ENCODE measurements at places on chromosomes 12 and 14.

GRCh38 chr14:54785778-54786770 is 116.6 kb downstream of the GCH1 start:
- DNase-seq = no peak

GRCh38 chr12:85759091-85759490 is 77.1 kb downstream of the RASSF9 start:
- no peak for DNase-seq

GRCh38 chr14:92040431-92041051 is 682 bp upstream of the TRIP11 start:
- DNase-seq = peak; percentile 10

- DNase-seq = no peak
Observed at GRCh38 chr12:22321638-22322037, 12.9 kb downstream of the ST8SIA1 start.

DNA sequence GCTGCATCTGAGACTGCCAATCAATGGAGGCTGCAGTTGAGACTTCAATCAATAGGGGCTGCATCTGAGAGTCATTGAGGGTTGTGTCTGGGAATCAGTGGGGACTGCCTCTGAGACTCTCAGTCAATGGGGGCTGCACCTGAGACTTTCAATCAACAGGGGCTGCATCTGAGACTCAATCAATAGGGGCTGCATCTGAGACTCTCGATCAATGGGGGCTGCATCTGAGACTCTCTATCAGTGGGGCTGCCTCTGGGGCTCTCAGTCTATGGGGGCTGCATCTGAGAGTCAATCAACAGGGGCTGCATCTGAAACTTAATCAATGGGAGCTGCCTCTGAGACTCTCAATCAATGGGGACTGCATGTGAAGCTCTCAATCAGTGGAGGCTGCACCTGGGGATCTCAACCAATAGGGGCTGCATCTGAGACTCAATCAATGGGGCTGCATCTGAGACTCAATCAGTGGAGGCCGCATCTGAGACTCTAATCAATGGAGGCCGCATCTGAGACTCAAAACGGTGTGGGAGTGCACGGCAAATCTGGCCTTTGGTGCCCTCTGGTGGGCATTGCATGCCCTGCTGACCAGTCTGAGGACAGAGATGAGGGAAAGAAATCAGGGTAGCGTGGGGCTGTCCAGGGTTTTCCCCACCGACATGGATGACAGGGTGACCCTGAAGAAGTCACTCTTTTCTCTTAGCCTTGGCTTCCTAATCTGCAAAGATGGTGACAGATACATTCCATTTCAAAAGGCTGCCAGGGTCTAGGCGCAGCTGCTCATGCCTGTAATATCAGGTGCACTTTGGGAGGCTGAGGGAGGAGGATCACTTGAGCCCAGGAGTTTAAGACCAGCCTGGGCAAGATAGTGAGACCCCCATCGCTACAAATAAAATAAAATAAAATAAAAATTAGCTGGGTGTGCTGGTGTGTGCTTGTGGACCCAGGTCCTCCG is 41.3 kb upstream of the EIF5 start:
- DNase-seq = peak; percentile 73

DNA sequence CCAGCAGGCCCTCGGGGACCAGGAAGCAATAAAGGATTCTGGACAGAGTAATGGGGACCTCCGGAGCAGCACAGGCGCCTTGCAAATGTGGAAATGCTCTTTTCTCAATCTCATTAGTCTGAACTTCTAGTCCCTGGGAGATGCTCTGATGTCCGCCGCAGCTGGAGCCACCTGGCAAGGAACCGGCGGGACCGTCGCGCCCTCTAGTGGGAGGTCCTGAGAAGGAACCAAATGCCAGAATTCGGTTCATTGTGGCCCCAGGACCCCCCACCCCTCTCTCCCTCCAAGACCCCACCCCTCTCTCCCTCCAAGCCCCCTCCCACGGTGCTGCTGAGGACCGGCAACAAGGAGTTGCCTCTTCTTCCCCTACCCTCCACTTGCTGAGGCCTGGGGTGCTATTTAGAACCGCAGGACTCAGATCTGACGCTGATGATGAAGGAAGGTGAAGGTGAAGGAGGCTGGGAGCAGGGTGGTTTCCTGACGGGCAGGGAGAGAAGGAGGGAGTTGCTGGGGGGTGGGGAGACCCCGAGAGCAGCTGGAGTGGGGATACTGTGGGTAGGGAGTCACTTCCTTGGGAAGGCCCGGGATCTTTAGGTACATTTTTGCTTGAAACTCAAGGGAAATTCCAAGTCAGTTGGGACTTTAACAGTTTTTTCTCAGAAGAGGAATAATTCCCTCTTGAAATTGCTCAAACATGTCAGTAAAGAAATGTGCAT is 42.5 kb downstream of the SMIM41 start:
- DNase-seq = peak; percentile 68

- DNase-seq = no peak
Observed at GRCh38 chr14:72792051-72792788, 101.7 kb downstream of the DPF3 start.

All from stimulated activated CD4-positive, alpha-beta T cell treated with anti-CD3 and anti-CD28 coated beads, Interleukin-2, amount 100 ng/mL, for 48 hours (primary cell).